Fibroblast of the aortic adventitia (primary cell): ENCODE measurements at places on chromosomes 6 and 20. TPM values are rescaled to one million over a fixed set of nuclear protein-coding genes. Genes with fewer than 3 reads are reported as not detected.

The ZNF341 gene
- 0.90 and 1.5 TPM in 2 replicates for total RNA-seq

The OPRM1 gene
- not detected in 2 replicates for total RNA-seq

The OR2H2 gene
- not detected in 2 replicates for total RNA-seq

The KATNA1 gene
- 26.7 and 32.3 TPM in 2 replicates for total RNA-seq

The MMP24 gene
- 0.16 and 0.81 TPM in 2 replicates for total RNA-seq

The DCBLD1 gene
- 6.7 and 27.4 TPM in 2 replicates for total RNA-seq

The WFDC10B gene
- not detected in 2 replicates for total RNA-seq

The GSTA1 gene
- total RNA-seq: not detected in 2 replicates

The B3GAT2 gene
- total RNA-seq: not detected in 2 replicates

The GFRAL gene
- not detected in 2 replicates for total RNA-seq

The VSX1 gene
- total RNA-seq: not detected in 2 replicates

The IL20RA gene
- total RNA-seq: 0.18 and 0.90 TPM in 2 replicates

The BPIFB4 gene
- not detected in 2 replicates for total RNA-seq

The TSPO2 gene
- total RNA-seq: not detected in 2 replicates

The GMPR gene
- total RNA-seq: 2.5 and 24.8 TPM in 2 replicates

The ARMC12 gene
- 0.45 TPM in 1 of 2 replicates, not detected in the other for total RNA-seq

The F13A1 gene
- total RNA-seq: not detected in 2 replicates

The SNHG17 gene
- 7.4 and 8.4 TPM in 2 replicates for total RNA-seq

The ANGPT4 gene
- total RNA-seq: not detected in 2 replicates

The KHDC1L gene
- total RNA-seq: not detected in 2 replicates

The CST1 gene
- total RNA-seq: 0.63 TPM in 1 of 2 replicates, not detected in the other

The FKBP1C gene
- total RNA-seq: 0.18 and 0.33 TPM in 2 replicates

The POM121L2 gene
- not detected in 2 replicates for total RNA-seq

The SLCO4A1 gene
- 0.72 and 0.90 TPM in 2 replicates for total RNA-seq

The SLC26A8 gene
- total RNA-seq: 0.18 TPM in 1 of 2 replicates, not detected in the other

The CD40 gene
- total RNA-seq: 0.45 and 1.5 TPM in 2 replicates

The NRSN1 gene
- total RNA-seq: not detected in 2 replicates

The EYA2 gene
- 0.57 and 1.6 TPM in 2 replicates for total RNA-seq

The GDAP1L1 gene
- total RNA-seq: 0.18 and 0.90 TPM in 2 replicates

The UBD gene
- total RNA-seq: not detected in 2 replicates

The HLA-F gene
- total RNA-seq: 1.1 and 2.9 TPM in 2 replicates

The POU5F1 gene
- not detected in 2 replicates for total RNA-seq

The C2 gene
- 4.4 and 48.2 TPM in 2 replicates for total RNA-seq

The TFAP2B gene
- total RNA-seq: under 0.01 TPM in 1 of 2 replicates, not detected in the other

The TP53TG5 gene
- total RNA-seq: 0.09 TPM in 1 of 2 replicates, not detected in the other

The AFG1L gene
- total RNA-seq: 3.7 and 6.0 TPM in 2 replicates

The CAGE1 gene
- 0.33 and 0.36 TPM in 2 replicates for total RNA-seq

The MAP7 gene
- 0.36 and 0.49 TPM in 2 replicates for total RNA-seq

The PDYN gene
- not detected in 2 replicates for total RNA-seq

The ADISSP gene
- 28.4 and 37.7 TPM in 2 replicates for total RNA-seq

The MOXD1 gene
- 6.1 and 78.8 TPM in 2 replicates for total RNA-seq
